Stimulated activated CD4-positive, alpha-beta T cell treated with anti-CD3 and anti-CD28 coated beads, TNF-alpha, amount 100 ng/mL, for 24 hours (primary cell): ENCODE measurements at places on chromosomes 3 and 15.

DNA sequence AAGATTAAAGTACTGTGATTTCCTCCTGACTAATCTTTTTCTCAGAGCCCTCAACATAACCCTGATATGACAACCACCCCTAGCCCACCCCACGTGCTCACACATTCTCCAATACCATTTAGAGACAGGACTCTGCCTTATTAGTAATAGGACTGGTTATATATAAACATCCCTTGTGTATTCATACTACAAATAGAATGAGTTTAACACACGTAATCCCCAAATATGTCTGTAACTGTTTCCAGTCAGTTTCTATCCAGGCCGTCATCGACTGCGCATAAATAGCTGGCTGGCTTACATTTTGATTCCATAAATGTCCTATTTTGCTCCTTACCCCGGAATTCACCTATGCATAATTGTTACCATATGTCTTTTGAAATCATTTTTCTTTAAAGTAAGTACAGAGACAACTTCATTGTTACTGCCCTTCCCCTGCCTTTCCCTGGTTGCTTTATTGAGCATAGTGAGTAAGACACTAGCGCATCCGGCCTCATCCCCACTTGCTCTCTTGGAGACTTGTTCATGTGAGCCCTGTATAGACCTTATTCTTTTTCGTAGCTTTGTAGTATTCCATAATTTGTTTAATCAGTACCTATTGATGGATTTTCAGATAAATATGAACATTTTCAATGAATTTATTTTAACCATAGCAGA is 3.5 kb upstream of the P2RY14 start:
- no peak for DNase-seq

GRCh38 chr3:50381383-50381782 is 22.1 kb upstream of the TMEM115 start:
- no peak for DNase-seq

DNA sequence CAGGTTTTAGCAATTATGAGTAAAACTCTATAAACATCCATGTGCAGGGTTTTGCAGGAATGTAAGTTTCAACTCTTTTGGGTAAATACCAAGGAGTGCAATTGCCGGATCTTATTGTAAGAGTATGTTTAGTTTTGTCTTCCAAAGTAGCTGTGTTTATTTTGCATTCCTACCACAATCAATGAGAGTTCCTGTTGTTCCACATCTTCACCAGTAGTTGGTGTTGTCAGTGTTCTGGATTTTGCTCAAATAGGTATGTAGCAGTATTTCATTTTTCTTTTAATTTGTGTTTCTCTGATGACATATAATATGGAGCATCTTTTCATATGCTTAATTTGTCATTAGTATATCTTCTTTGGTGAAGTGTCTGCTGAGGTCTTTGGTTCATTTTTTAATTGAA is 185.1 kb upstream of the GALNT15 start:
- DNase-seq, result no peak

- no peak for DNase-seq
These were observed 132.7 kb upstream of the RAP2B start for GRCh38 chr3:153029350-153029749.

GRCh38 chr3:57709559-57709958 is 16.7 kb upstream of the DENND6A start:
- no peak for DNase-seq

DNA sequence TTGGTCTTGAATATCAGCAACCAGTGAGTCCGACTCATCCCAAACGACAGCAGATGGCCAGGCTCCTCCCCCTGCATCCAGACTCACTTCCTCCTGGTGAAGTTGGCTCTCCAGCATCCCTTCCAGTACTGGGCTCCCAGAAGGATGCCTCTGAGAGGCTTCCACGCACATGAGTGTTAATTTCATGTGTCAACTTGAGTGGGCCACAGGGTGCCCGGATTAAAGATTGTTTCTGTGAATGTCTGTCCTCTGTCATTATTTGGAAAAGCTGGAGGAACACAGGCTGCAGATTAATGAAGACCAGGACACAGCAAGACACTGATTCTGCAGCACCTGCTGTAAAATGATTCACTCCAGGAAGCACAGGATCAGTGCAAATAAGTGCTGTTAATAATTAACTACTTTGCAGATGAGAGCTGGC is 99.8 kb downstream of the ATP10A start:
- DNase-seq, result no peak

GRCh38 chr3:174270841-174271240 is 588.3 kb upstream of the NAALADL2 start:
- DNase-seq, result no peak

DNA sequence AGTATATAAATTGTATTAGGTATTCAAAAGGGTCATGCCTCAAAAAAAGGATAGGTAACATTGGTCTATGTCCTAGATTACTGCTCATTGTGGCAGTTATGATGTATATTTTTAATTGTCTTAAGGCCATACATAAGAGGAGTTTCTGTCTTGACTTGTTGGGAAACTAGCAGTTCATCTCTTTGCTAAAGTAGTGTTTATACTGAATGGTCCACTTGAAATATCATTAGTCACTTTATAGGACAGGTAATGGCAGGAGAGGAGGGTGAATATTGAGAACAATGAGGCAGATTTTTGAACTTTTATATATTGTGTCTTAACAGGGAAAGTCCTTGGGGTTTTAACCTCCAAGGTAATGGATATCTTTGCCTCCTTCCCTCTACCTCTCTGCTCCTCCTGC is 58.4 kb downstream of the TP63 start:
- DNase-seq, result no peak

GRCh38 chr3:159451067-159451466 is 537.6 kb upstream of the IL12A start:
- no peak for DNase-seq

DNA sequence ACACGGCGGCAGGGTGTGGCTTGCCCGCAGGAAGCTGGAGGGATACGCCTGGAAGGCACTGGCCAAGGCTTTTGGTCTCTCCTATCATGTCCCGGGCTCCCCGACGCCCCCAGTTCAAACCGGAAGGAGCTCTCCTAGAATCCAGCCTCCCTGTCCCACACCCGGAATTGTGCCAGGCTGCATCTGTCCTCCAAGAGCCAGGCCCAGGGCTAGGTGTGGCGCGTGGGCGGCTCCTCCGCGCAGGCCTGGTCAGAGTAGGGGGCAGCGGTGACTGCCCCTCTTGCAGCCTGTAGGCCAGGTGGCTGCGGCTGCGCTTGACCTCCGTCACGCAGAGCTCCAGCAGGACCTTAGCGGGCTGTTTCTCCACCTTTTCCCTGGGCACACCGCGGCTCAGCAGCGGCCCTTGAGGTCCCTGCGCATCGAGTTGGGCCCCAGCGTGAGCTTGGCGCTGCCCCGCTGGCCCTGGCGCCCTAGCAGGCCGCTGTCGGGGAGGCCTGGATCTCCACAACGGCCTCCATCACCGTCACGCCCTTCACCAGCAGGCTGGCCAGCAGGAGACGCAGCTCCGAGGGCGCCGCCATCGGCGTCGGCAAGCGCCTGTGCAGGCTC is 15.9 kb upstream of the SIAH2 start:
- no peak for DNase-seq

- no peak for DNase-seq
These were observed 57.9 kb downstream of the TPRA1 start for GRCh38 chr3:127532561-127533203.

- no peak for DNase-seq
These were observed 198.2 kb upstream of the LMCD1 start for GRCh38 chr3:8303466-8303865.

DNA sequence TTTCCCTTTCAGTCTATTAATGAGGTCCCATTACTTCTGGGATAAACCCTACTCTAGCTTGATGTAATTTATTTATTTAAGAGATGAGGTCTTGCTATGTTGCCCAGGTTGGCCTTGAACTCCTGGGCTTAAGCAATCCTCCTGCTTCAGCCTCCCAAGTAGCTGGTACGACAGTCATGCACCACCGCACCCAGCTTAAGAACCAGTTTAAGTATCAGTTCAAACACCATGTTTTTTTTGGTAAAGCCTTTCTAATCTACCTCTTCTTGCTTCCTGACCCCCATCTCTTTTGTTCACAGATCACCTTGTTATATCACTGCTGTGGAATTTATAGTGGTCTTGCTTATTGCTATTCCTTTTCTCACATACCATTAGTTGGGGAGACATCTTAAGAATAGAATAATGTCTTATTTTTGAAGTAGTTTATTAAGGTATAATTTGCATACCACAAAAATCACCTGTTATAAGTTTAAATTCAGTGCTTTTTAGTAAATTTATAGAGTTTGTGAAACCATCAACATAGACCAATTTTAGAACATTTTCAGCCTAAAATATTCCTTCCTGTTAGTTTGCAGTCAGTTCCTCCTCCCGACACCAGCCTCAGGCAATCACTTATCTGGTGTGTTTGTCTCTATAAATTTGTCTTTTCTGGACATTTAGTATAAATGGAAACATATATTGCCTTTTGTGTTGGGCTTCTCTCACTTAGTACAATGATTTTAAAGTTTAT is 257.9 kb downstream of the PDCD6IP start:
- DNase-seq, result no peak

DNA sequence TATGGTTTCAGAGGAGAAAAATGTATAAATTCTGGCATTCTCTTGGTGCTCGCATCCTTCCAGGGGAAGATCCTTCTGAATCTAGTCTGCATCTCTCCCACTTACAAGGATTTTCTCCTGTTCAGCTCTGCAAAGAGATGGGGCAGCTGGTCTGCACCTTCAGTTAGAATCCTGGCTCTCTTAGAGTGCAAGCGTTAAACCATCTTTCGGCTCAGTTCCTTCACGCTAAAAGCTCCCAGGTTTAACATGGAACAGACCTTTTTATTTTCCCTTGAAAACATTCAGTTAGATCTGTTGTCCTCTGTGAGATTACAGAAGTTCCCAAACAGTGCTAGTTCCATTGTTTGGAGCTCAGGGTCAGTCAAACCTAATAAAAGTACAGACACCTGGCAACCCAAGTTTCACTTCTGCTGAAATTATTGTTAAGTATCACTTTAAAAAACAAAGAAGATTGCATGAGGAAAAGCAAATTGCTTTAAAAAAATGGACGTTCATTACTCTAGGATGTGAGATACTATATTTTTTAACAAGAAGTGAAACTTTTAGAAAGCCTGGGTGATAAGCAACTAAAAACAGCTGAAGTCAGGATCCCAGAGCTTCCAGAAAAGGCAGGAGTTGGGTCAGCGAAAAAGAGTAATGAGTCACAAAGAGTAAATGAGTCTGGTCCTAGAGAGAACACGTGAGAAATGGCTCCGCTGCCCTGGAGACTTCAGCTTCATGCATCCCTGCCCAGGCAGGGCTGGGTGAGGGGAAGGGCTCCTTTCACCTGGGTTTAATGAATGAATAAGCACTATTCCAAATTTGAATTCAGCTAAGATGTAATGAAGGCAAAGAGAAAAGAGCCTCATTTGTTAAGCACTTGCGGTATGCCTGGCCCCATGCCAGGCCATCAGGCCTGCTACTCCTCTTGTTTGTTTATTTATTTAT is 63.3 kb downstream of the ABTB1 start:
- DNase-seq, result no peak

GRCh38 chr15:48177383-48177765 is 721 bp downstream of the MYEF2 start:
- no peak for DNase-seq

DNA sequence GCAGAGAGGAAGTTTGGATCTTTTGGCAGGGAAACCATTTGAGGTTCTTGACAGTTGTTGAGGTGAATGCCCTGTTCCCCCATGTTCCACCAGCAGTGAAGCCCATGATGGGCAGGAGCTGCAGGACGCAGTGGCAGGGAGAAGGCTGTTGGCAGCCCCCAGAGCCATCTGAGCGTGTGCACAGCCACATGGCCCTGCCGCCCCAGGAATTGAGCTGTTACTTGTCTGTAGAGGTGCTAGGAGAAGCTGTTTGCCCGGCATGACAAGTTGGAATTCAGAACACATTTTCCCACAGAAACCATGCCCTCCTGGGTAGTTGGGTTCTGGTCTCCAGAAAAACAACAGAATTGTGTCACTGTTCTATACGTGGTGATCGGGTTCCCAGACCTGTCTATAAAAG is 218.2 kb upstream of the NR2E3 start:
- no peak for DNase-seq

- peak; percentile 16 for DNase-seq
These were observed 32.9 kb downstream of the ZBTB11 start for GRCh38 chr3:101643861-101644613.

DNA sequence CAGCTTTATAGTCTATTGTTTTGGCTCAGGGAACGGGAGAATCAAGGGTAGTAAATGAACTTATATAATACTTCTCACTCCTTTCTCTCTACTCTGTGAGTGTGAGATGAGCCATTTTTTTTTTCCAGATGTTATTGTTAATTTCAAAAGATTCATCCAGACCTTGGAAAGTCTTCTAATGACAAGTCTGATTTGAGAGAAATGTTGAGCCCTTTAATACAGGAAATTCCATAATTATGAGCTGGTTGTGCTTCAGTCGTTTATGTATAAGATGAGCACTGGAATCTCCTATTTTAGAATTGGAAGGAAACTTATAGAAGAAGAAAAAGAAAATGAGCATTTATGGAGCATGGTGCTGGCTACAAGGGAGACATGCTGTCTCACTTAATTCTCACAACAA is 92.0 kb downstream of the FBN1 start:
- DNase-seq, result no peak

DNA sequence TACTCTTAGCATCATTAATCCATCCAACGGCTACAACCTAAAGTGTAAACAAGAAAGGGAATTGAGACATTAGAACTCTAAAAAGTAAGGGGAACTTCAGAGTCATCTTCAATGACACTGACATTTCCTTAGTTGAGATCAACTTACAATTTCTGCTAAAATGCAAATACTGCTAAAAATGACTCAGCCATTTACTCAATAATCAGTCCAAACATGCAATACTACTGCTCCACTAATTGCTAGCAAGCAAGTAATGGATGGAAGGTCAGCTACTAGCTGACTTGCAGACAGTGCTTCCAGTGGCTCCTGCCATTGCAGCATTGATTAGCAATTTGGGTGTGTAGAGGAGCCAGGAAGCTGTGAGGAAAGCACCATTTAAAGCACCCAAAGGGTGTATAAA is 28.4 kb downstream of the CD200R1L start:
- no peak for DNase-seq

GRCh38 chr3:25594007-25594502 is 70.7 kb downstream of the TOP2B start:
- no peak for DNase-seq

DNA sequence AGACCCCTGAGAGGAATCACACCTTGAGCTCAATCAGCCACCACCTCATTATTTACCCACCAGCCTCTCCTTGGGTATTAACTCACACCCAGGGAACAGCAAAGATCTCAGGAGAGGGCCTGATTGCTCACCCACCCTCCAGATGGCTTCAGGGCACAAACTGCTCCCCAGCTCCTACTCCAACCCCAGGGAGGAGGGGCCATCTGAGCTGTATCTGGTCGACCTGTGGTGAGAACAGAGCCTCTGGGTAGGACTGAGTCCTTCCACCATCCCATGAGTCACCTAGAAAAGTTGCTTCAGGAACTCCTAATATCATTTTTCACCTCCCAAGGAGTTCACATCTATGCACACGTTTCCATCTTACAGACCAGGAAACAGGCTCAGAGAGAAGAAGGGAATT is 44.8 kb upstream of the HES1 start:
- DNase-seq, result no peak

GRCh38 chr15:67063689-67064606 is 1.5 kb upstream of the SMAD3 start:
- DNase-seq, result no peak
